ENCODE measurements at places on chromosomes 3 and 15.

- DNase-seq: peak; percentile 58
Observed at GRCh38 chr3:14539742-14540491, at the start of gene GRIP2. Gene GRIP2, minus strand, starts transcription at chr3:14540342. Its CDS starts 34 bp downstream, at chr3:14540308.

DNA sequence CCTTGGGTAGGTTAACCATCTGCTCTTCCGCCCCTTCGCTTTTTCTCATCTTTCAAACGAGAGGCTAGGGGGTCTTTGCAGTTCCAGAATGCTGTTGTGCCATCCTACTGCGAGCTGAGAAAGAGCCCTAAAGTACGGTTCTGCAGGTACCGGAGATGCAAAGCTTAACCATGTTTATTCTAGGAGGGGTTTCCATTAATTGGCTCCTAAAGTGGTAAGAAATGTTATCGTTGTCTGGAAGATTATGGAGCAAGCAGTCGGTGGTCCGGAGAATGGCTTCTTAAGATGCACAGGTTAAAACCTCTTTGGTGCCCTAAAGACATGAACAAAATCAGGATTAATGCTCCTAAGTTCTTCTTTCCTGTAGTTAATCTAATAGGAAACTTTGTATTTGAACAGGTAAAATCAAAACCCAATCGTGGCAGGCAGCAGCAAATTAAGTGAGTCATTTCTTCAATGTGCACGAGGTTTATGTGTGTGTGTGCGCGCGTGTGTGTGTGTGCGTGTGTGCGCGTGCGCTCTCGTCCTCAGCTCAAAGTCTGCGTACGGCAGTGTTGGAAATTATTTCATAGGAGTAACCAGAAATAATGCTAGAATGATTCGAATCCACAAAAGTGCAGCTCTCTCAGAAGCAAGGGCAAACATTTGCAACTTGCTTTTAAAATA lies 772 bp downstream of the FAM81A start:
- DNase-seq: no peak

- no peak for DNase-seq
Observed at GRCh38 chr3:64975147-64975546, 287.3 kb upstream of the ADAMTS9 start.

- no peak for DNase-seq
Observed at GRCh38 chr15:74370471-74370870, 3.0 kb upstream of the CYP11A1 start.

- DNase-seq: no peak
Observed at GRCh38 chr15:36414670-36415069, 164.8 kb upstream of the CDIN1 start.

DNA sequence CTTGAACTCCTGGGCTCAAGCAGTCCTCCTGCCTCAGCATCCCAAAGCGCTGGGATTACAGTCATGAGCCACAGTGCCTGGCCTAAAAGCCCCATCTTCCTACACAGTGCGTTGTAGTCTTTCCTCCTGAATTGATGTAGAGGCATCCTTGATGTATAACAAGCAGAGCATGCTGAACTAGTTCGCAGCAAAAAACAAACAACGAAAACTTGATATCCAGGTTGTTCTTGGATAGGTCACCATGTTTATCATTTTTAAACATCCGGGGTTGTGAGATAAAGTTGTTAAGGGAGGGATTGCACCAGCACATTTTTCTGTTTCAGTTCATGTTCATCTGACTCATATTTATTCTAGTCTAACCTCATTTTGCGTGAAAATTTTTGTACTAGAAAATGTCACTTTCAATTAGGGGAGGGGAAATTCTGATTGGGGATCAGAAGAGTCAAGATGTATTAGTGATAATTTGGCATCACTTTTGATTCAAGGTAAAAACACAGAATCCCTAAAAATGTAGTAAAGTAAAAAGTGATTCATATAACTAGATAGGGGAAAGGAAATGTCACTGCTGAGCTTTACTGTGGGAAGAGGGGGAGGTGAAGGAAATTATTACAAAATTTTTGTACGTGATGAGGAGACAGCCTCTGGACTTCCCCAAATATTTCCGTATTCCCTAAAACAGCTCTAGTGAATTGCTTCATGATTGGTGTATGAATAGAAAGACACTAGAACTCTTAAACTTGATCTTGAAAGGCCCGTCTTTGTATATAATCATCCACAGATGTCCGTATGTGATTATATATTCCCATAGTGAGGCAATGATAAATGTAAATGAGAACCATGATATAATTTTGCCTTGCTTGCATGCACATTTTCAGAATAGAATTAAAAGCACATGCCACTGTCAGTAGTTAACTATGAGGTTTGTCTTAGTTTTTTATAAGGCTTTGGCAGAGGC lies 22.9 kb downstream of the RAB8B start:
- no peak for DNase-seq
